ENCODE measurements at places on chromosomes 2 and 18.

- DNase-seq, result no peak
Observed at GRCh38 chr18:77393519-77393918, 143.9 kb downstream of the GALR1 start.

GRCh38 chr18:45760462-45761036, 36.6 kb downstream of the SLC14A1 start:
- DNase-seq, result no peak

DNA sequence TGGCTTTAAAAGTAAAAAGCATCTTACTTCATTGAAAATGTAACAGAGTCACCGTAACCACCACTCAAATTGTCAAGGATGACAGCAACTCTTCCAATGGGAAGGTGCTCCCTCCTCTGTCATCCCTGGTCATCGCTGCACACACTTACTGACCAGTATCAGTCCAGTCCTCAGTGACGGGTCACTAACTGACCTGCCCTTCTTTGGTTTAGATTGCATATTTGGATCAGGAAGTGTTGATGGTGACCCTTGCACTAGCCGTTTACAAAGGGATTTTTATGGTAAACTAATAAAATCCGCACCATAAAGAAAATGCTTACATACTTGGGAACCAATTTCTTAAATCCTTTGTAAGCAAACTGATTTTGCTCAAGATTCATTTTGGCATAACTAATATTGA, 141.9 kb upstream of the ACAA2 start:
- DNase-seq, result no peak

- peak; percentile 52 for DNase-seq
Observed at GRCh38 chr2:189014449-189015138, 40.4 kb downstream of the COL3A1 start.

Data from fibroblast of pulmonary artery (primary cell).